Stimulated activated CD4-positive, alpha-beta T cell treated with anti-CD3 and anti-CD28 coated beads, TNF-alpha, amount 100 ng/mL, for 1 hour (primary cell): ENCODE measurements at places on chromosomes 16 and 17.

DNA sequence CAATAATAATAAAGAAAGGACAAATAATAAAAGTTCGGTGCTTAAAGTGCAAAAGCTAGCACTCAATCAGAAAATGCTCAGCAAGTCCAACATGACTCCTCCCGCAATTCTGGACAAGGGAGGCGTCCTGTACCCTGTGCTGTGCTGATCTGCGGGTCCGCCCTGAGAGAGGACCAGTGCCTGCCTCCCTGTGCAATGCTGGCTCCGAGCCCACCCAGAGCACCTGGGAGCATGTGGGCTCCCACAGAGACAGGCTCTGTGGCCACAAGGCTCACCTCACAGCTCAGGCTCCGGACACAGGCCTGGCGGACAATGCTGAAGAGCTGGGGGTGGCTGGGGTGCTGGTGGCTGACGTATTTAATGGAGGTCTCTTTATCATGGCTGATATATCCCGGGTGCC lies 11.1 kb downstream of the FLCN start:
- no peak for DNase-seq

- DNase-seq: no peak
These were observed 72.7 kb downstream of the PRKCA start for GRCh38 chr17:66375121-66375520.

GRCh38 chr16:23784811-23785447 lies 30.1 kb downstream of the CHP2 start:
- no peak for DNase-seq

DNA sequence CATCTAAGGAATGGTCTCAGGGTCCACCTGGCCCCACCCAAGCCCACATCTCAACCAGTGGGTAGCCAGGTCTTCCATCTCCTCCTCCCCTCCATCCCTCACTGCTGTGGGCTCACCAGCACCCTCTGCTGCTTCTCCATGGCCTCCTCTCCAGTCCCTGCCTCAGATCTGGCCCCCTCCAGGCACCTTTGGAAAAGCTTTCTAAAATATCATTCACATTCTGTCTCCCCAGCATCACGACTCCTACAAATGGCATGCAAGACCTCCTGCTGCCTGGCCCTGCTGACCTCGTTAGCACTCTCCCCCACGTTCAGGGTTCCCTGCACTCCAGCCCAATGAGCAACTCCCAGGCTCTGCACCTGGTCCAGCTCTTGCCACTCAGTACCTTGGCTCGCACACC lies 13.7 kb downstream of the GLP2R start:
- DNase-seq: no peak

GRCh38 chr17:64326420-64327054 lies 63.5 kb upstream of the TEX2 start:
- no peak for DNase-seq

DNA sequence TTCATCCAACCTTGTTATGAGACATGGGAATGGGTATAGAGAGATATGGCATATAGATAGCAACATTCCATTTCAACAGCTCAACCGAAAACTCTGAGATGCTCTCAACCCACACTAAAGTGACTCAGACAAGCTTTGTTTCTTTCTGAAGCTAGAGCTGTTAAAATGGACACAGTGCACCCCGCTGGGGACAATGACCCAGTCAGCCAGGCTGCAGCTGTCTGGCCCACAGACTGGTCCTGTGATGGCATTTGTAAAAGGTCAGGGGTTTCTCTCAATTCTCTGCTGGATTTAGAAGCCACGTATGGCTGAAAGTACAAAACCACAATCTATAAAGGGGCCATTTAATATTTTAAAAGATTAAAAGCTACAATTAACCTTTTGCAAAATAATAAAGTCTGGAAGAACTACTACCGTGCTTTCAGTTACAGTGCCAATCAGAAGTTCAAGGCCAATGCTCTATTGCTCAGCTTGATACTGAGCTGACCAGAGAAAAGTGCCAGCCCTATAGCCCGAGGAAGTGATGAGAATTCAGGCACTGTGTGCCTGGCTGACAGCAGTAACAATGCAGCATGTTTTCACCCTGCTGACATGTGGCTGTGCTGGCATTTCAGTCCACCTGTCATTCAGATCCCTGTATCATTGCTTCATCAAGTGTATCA lies 60.2 kb downstream of the TEX2 start:
- DNase-seq: no peak

GRCh38 chr16:88888461-88889387 lies 22.3 kb upstream of the PABPN1L start:
- DNase-seq: no peak

- DNase-seq: no peak
These were observed 86.4 kb downstream of the TEX14 start for GRCh38 chr17:58605470-58605869.

GRCh38 chr17:14068542-14069250 lies 608 bp upstream of the COX10 start:
- DNase-seq: no peak

DNA sequence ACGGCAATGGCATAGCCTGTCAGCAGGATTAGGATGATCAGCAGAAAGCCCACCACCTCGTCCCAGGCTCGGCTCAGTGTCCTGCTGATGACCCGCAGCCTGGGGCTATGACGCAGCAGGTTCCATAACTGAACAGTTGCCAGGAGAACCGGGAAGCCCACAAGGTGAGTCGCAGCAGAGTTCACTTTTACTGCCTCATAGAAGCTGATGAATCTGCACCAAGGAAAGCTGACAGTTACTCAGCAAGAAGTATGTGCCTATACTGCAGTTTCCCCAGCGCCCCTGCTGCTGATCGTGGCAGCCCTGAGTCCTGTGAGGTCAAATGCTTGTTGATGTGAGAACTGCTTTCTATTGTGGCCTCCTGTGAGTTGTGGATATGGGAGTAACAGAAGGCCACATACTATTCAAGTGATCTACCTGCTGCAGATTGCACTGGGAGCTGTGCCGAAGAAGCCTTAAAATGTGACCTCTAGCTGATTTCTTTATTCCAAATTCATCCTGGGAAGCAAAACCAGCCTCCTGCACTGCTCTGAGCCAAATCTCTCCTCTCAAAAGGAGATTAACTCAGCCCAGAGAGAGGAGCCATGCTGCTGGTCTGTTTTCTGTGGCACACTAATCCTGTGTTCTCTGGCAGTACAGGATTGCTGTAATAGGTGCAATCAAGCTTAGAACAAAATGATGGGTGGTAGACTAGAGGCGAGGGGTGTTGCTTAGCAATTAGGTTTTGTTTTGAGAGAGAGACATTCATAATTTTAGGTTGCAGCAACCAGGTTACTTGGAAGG lies 38.8 kb downstream of the IST1 start:
- no peak for DNase-seq

DNA sequence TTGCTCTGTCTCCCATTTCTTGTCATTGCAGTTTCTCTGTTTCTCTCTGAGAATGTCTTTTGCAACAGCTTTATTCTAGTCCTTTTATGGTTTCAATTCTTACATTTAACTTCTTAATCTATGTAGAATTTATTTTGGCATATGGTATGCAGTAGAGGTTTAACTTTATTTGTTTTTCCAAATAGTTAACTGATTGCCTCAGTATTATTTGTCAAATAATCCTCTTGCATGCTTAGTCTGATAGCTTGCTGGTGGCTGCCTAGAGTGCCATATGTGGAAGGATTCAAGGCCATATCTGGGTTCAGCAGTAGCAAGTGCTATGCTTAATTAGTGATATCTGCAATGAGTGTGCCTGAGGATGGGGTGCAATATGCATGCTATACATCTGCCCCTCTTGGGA lies 6.9 kb downstream of the SNTB2 start:
- DNase-seq: no peak

- DNase-seq: no peak
These were observed 35.4 kb downstream of the TMEM114 start for GRCh38 chr16:8554881-8555280.
